SK-MEL-5 (cell line): ENCODE measurements at places on chromosomes 1 and 21.

DNA sequence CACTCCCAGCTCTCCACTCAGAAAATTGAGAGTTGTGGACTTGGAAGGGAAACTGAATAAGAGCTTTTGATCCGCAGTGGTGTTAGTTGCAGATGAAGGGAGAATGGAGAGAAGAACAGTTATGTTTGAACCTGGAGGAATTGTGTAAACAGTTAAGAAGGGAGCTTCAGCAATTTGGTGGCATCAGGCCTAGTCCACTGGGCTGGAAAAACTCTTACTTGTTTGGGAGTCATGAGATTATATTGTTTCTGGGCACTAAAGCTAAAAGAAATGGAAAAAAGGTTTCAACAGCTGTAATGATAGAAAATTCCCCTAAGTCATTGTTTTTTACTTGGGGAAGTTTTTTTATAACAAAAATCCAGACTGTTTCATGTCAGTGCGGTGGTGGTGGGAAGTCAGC is 256.1 kb upstream of the C1orf87 start:
- DNase-seq: no peak

DNA sequence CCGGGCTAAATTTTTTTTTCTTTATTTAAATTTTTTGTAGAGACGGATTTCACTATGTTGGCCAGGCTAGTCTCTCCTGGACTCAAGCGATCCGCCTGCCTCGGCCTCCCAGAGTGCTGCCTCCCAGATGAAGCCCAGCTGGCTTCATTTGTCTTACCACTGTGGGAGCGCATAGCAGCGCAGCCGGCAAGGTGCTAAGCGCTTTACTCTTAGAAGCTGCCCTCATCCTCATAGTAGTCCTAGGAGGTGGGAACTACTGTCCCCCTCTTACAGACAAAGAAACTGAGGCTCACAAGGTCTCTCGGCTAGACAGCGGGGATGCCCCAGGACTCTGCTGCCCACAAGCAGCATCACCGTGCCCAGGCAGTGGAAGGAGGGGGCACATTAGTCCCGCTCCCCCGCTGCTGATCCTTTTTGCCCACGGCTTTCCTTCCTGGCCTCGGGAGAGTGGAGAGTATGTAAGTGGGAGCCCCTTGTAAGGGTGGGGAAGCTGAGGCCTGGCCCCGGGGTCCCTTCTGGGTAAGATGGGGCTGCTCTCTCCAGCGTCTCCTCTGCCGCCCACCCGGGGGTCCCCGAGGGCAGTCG is 726 bp downstream of the TMEM54 start:
- no peak for DNase-seq

- no peak for DNase-seq
These were observed 171.7 kb downstream of the HS2ST1 start for GRCh38 chr1:87086120-87086519.

- DNase-seq: no peak
These were observed 2.4 kb downstream of the LIN28A start for GRCh38 chr1:26413031-26413430.

GRCh38 chr1:248811514-248812490 is 13.9 kb downstream of the SH3BP5L start:
- no peak for DNase-seq

DNA sequence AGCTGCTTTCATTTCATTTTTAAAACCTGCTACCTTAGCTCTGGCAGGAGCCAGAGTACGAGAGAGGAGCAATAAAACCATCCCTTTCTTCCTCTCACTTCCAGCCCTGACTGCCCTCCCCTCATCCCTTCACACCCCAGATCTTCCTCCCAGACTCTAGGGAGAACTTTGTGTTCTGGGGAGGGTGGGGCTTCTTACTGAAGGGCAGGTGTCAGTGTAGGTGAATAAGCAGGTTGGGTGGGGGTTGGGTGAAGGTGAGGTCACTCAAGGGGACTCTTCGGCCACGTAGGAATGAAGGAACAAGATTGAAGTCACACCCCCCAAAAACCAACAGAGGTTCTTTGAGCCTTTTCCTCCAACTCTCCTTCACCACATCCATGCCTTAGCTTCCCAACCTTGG is 88.9 kb downstream of the CD58 start:
- no peak for DNase-seq

- DNase-seq: no peak
These were observed 66.7 kb upstream of the ABCD3 start for GRCh38 chr1:94351481-94351880.

DNA sequence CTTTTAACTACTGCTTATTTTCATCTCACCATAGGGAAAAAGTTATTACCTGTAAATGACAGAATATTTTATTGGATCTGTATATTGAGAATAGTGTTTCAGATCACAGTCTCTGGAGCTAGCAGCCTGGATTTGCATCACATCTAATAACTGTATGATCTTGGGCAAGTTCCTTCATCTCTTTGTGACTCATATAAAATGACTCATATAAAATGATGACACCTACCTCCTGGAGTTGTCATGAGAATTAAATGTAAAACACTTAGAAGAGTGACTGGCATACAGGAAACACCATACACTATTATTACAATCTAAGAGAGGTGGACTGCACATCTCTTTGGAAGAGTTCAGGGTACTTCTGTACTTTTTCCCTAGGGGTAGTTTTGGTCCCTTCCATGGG is 421.3 kb downstream of the NEGR1 start:
- no peak for DNase-seq

DNA sequence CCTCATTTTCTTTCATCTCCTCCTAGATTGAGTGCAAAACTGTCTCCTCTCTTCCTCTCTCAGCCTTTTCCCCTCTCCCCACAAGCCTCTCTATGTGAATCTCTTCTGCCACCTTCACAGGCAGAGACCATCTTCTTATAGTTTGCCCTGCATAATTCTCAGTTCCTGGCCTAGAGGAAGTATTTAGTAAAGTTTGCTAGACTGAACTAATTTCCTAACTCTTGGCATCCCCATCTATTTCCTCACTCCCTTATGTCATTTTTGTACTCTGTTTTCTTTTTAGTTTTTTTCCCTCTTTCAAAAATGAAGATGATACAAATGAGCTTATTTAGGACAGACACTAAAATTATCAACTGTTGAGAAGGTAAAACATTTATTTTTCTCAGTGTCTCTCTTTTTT is 66.0 kb downstream of the XCL2 start:
- DNase-seq: no peak

GRCh38 chr1:24635195-24635843 is 7.8 kb upstream of the SRRM1 start:
- DNase-seq: peak; percentile 88

DNA sequence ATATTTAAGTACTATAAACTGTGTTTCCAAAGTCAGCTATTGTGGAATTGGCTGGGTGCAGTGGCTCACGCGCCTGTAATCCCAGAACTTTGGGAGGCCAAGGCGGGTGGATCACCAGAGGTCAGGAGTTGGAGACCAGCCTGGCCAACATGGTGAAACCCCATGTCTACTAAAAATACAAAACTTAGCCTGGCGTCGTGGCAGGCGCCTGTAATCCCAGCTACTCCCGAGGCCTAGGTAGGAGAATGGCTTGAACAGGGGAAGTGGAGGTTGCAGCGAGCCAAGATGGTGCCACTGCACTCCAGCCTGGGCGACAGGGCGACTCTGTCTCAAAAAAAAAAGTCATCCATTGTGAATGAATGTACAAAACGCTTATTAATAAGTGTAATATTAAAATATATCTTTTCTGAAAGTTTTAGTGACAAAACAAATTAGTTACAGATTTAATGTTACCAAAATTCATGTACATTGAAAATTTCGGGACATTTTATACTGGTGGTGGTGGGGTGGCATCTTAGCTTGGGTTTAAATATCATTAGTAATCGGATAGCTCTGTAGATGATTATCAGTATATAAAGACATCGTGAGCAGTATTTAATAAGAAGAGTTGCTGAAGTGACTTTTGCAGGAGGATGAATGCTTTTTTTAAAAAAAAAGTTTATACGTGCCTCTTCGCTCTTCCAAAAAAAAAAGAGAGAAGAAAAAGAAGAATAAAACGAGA is 503 bp upstream of the SRSF11 start:
- DNase-seq: no peak

GRCh38 chr1:182589520-182589919 is 464 bp upstream of the RNASEL start:
- DNase-seq: no peak

DNA sequence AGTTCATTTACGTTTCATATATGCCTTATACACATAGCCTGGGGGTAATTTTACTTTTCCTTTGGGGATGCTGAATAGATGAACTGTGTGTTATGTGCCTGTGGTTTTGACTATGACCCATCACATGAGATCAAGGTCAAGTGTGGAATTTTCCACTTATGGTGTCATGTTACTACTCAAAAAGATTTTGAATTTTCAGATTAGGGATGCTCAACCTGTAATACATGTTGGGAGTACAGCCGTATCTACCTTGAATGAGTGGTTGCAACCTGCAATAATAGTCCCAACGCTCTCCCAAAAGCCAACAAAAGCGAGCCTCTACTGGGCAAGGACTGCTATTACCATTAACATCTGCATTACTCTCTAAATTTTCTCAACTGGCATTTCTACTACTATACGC is 68.5 kb upstream of the SDC3 start:
- DNase-seq: peak; percentile 93

DNA sequence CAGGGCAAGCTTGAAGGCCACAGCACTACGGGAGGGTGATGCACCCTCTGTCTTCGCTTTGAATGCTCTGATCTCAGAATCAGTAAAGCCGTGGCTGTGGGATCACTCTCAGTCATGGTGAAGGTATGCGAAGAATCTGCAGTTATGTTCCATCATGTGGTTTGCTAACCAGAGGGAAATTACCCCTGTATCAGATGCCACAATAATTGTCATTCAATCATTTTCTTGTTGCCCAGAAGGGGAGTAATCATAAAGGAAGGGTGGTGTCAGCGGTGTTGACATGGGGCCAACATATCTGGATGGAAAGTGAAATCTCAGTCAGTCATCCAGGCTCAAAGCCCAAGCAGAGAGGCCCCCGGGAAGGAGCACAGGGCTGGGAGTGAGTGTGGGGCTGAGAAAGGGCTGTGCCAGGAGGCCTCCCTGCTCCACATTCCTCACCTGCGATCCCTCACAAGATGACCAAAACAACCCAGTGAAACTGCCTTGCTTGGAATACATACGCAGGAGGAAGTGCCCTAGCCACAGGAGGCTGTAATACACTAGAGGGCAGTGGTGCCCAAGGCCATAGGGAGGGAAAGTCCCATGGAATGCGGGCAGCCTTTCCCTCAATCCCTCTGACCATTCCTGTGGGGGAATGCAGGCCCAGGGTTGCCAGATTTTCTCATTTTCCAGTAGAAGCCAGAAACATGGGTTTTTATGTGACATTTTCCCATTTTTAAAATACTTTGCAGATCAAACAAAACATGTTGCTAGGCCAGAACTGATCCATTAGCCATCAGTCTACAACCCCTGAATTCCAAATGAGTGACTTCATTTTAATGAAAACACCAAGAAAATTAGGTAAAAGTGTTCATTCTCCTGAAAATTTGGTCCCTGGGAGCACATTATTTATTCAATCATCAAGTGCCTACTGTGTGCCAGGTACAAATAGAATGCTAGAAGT is 95.7 kb upstream of the VANGL1 start:
- peak; percentile 77 for DNase-seq

DNA sequence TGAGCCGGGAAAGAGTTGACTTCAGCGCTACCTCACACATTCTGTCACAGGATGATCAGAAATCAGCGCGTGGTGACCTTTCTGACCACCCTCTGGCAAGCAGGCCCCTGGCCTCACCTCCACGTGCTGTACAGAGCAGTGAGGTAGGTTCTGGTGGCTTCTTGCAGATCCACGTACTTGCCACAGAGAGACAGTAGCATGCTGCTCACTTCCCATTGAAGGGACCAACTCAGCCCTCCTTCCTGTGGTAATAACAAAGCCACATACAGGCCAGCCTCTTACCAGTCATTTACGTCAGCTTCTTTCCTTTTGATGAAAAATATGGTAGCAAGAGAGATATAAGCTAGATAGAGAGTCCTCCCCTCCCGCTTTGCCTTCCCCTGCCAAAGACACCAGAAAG is 200.7 kb downstream of the CHRM3 start:
- peak; percentile 49 for DNase-seq

DNA sequence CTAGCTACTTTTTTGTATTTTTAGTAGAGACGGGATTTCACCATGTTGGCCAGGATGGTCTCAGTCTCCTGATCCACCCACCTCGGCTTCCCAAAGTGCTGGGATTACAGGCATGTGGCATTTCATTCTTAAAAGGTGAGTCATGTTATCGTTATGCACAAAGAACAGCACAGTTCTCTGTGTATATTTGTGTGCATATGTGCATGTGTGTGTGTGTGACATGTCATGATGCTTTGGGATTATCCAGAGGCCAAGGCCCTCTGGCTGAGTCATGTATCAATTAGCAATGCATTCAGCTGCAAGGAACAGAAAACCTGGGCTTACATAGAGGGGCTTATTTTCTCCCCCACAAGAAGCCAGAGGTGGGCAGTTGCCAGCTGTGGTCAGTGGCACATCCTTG is 301.7 kb upstream of the KAZN start:
- no peak for DNase-seq

DNA sequence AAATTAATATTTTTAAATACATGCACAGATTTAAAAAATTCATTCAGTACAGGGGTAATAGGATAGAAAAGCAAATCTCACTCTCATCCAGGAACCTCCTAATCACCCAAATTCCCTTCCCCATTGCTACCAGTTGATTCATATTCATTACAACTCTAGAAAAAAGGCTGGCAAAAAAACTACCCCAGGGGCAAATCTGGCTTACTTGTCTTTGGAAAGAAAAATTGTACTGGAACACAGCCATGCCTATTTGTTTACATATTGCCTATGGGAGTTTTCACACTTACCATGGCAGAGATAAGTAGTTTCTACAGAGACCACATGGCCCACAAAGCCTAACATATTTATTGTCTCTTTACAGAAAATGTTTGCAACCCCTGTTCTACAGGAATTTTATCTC is 8.9 kb upstream of the RBM34 start:
- DNase-seq: no peak

GRCh38 chr21:35081861-35082260 is 32.8 kb upstream of the RUNX1 start:
- DNase-seq: no peak

DNA sequence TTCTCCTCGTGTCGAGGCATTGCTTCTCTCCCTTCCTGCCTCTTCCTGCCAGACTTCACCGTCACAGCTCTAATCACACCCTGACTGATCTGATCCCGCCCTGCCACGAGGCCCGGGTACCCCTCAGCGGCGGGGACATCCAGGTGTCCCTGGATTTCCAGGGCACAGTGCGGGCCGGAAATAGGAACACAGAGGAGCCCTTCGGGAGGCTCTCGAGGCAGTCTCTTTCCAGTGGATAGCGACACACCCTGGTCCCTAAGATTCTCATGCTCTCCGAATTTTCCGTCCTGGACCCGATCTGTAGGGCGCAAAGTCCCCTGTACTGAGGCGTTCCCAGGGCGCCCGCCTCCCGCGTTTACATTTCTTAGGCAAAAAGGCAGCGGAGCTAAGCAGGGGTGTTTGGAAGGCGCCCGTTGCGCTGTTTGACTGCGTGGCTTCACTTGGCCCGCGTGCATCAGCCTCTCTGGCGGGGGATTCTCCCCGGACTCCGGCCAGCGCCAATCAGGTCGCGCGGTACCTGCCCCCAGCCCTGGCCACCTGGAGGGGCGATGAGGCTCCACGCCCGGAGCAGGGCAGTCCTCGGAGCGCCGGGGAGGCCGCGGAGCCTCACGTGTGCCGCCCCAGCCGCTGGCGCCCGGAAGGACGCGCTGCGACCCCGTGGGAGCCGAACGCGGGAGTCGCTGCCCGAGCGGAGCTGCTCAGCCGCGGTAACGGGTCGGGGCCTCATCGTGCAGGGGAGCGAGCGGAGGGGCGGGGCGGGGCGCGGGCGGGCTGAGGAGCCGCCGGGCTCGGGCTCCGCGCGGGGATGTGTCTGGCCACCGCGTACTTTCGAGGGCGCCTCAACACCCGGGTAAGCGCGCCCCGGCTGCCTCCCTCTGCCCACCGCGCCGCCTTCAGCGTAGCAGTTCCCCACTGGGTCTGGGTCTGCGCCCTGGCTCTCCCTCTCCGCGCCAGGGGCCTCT is at the start of gene FAM163A:
TSS of gene FAM163A (plus strand) at position 575 of the 962 bp plus-strand sequence. CDS start 69,807 bp downstream, outside the sequence.
- DNase-seq: no peak
